ENCODE measurements at places on chromosomes 2 and 18.

DNA sequence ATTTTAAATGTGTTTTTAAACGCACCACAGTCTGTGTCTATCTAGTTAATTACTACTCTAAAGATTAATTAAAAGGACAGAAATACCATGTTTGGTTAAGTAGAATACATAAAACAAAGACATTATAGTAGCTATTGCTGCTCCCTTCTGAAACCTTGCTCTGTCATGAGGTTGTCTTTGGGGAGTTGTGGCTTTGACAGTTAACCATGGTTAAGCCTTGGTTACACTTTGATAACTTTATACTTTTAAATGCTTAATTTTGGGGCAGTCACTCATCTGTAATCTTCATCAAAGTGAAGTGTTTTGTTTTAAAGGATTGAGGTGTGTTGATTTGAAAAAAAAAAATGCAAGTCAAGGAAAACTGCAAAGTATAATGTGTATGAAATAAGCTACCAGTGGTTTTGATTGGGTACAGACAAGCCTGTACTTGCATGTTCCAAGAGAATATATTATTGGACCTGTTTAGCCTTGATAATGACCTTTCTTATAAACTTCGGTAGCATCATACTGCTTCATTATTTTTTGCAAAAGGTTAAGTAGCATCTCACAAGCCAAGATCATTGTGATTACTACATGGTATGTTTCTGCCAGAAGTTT, 29.8 kb upstream of the TBR1 start:
- no peak for DNase-seq

- no peak for DNase-seq
These were observed 9.9 kb downstream of the KLHL23 start for GRCh38 chr2:169743549-169743948.

- no peak for DNase-seq
These were observed 653.3 kb upstream of the POU3F3 start for GRCh38 chr2:104200533-104201168.

- DNase-seq: no peak
These were observed 144.0 kb downstream of the TMEM163 start for GRCh38 chr2:134574611-134575330.

GRCh38 chr2:219836647-219837177, 209.3 kb downstream of the SLC4A3 start:
- DNase-seq: peak; percentile 47

DNA sequence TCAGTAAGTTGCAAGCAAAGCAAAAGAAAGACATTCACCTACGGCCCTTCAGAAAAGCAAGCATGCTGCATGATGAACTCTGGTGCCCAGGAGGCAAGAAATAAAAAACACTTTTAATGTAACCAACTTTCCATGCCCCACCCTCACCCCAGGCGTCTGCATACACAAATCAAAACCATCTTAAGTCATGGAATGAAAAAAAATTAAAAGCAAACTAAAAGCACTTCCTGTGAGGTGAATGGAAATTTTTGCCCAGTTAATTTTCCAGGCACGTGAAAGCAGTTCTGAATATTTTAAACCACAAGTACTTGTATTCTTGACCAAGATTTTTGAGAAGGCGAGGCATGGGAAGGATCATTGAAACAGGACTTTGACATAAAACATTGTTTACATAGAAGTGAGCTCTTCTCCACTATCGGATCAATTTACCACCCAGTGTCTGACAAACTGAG, 2.5 kb upstream of the ICOS start:
- DNase-seq: no peak

DNA sequence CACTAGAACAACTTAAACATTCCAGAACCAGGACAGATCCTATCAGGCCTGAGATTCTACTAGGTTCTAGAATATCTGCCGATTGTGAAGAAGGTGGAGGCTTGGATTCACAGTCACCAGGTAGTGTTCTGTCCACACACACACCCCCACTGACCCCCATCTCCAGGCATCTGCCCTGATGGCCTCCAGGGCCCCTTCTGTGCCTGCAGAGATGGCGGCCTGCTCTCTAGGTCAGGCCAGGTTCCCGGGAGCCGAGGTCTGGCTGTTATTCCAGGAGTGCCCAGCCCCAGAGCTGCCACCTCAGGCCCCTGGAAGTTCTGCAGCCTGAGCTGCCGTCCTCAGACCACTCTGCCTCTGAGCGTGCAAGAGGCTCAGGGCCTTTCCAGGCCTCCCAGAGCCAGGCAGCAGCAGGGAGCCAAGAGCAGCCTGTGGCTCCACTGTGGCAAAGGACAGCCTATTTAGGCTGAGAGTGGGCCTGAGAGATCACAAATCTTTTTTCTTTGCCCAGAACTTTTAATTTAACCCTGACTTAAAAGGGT, 96.2 kb upstream of the ASAP2 start:
- DNase-seq: no peak

- no peak for DNase-seq
These were observed 75.5 kb downstream of the SLC39A10 start for GRCh38 chr2:195732574-195732973.

DNA sequence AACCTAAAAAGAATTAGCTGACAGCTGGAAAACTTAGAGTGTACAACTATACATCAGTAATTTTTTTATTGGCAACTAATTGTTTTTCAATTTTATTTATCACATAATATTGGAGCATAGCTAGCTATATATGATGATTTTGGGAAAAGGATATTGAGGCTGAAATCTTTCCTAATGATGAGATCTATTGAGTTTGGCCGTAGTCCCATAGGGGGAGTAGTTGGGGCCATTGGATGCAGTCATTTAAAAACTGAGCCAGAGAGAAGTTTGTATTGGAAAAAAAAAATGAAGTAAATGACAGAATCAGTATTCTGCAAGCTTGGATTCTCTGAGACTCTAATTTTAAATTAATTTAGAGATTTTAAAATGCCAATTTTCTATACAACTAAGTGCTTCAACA, 179.8 kb downstream of the LTBP1 start:
- DNase-seq: no peak

- DNase-seq: no peak
These were observed 14.7 kb upstream of the CHMP3 start for GRCh38 chr2:86577817-86578456.

- no peak for DNase-seq
These were observed 7.3 kb upstream of the CDK5R2 start for GRCh38 chr2:218952160-218952559.

GRCh38 chr2:25068217-25068616, 26.3 kb downstream of the EFR3B start:
- DNase-seq: no peak

GRCh38 chr2:20641123-20641985, 9.5 kb downstream of the HS1BP3 start:
- peak; percentile 71 for DNase-seq

- peak; percentile 27 for DNase-seq
These were observed 16.7 kb downstream of the DNMT3A start for GRCh38 chr2:25324905-25325592.

- DNase-seq: no peak
These were observed 74.3 kb downstream of the BCL2L11 start for GRCh38 chr2:111194835-111195621.

DNA sequence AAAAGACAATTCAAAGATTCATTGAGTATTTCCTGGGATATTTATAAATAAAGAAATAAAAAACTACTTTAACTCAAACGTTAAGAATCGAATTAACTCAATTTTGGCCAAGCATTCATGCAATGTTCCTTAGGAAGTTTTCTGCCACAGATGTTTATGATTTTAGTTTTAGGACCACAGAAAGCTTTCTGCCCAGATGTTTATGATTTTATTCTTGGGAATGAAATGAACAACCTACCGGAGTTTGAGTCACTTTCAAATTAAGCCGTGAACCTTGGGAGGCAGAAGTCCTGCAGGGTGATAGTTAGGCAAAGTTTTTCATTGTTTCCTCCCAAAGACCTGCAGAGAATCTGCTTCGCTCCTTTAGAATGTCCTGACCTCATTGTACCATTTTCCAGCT, 34.7 kb upstream of the MBP start:
- no peak for DNase-seq

GRCh38 chr18:24015639-24016631, 1.4 kb downstream of the TTC39C start:
- DNase-seq: peak; percentile 21

DNA sequence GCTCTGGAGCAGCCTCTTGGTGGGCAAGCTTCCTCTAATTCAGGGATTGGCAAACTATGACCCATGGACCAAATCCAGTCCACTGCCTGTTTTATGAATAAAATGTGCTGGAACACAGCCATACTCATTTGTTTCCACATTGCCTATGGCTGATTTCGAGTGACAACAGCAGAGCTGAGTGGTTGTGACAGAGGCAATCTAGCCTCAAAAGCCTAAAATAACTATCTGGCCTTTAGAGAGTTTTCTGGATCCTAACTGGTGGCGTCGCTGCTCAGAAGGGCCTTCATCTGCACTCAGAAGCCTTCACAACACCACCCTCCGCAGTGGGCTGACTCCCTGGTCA, 147.1 kb downstream of the CCBE1 start:
- no peak for DNase-seq

DNA sequence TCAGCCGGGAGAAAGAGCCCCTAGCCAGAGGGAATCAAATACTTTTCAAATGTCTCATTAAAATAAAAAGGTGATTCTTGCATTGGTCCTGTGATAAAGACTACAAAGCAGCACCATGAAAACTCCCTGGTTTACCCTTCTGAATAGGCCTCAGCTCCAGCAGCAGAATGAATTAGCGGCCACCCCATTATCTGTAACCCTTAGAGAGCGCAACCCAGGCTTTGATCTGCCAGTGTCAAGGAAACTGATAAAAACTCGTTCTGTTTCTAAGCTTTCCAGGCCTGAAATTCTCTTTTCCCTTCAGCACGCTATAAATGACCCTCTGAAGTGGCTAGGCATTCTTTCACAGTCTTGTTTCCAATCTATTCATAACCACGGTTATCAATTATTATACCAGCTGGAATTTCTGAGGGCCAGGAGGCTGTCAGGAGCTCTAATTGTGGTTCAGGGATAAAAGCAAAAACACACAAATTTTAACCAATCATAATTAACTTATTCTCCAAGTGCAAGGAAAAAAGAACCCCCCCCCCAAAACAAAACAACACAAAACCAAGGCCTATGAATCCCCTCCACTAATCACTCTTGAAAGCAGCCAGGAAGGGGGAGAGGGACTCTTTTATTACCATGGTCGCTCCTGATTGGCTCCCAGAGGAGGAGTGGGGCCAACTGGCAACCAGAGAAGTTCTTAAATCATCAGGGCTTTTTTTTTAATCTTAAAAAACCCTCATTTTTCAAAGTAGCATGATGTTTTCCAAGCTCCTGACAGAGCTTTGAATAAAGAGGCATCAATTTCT, 258.9 kb downstream of the CYRIA start:
- no peak for DNase-seq

DNA sequence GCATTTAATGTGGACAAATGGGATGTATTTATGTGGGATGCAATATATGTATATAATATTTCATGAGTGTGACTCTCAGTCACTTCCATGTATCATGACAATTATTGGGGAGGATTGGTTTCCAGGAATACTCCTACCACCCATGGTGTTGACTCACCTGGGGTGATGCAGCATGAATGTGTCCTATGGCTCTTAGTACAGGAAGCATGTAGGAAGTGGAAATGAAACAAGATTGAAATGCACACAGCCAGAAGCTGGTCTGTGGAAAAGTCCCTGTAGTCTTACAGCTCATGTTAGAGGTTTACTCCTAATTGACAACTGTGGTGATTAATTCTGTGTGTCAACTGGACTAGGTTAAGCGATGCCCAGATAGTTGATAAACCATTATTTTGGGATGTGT, 89.3 kb upstream of the HAAO start:
- DNase-seq: peak; percentile 89

DNA sequence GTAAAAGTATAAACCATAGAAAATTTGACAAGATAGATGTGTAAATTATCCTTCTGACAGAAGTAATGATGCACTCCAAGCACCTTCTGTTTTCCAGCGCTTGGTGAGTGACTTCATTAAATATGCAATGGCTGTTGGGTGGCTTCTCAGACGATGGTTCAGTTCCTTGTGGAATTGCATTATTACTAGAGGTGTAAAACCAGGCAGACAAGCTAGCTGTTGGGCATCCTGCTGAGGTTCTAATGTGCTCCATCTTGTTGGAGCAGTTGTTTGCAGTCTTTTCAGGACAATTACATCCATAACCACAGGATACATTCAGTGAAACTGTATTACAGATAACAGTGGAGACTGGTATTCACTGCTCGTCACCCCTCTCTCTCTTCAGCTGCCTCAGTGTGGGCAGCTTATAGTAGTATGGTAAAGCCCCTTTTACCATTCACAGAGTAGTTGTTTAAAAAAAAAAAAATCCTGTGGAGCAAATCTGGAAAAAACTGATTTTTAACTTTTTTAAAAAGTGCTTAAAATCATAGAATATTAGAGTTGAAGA, 143.5 kb downstream of the AGPS start:
- no peak for DNase-seq

- DNase-seq: peak; percentile 46
These were observed 62.1 kb upstream of the TCF7L1 start for GRCh38 chr2:85071096-85071495.

All from ELR (cell line).